ENCODE measurements at places on chromosomes 13 and 19.

- DNase-seq, result no peak
Observed at GRCh38 chr13:67367399-67367798, 137.3 kb upstream of the PCDH9 start.

DNA sequence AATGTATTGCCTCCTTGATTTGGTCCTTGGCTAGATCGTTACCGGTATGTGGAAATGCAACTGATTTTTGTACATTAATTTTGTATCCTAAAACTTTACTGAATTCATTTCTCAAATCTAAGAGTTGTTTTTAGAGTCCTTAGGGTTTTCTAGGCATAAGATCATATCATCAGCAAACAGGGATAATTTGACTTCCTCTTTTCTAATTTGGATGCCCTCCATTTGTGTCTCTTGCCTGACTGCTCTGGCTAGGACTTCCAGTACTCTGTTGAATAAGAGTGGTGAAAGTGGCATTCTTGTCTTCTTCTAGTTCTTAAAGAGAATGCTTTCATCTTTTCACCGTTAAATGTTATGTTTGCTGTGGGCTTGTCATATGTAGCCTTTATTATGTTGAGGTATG lies 12.0 kb upstream of the CYP2A13 start:
- no peak for DNase-seq

DNA sequence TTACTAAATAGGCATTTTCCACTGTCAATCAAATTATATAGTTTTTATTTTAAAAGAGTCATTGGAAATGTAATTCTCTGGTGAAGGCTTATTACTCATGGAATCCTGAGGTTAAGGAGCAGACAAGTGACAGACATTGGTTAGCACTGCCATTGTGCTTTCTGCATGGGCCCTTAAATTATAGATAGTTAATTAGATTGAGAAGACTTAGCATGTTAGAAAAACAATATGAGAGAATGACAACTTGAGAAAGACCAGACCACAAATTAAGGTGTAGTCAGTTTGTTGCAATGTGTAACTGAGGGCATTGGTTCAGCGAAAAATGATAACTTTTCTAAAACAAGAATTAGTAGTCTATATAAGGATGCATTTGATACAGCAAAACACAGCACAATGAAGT lies 195.5 kb downstream of the SLITRK6 start:
- no peak for DNase-seq

DNA sequence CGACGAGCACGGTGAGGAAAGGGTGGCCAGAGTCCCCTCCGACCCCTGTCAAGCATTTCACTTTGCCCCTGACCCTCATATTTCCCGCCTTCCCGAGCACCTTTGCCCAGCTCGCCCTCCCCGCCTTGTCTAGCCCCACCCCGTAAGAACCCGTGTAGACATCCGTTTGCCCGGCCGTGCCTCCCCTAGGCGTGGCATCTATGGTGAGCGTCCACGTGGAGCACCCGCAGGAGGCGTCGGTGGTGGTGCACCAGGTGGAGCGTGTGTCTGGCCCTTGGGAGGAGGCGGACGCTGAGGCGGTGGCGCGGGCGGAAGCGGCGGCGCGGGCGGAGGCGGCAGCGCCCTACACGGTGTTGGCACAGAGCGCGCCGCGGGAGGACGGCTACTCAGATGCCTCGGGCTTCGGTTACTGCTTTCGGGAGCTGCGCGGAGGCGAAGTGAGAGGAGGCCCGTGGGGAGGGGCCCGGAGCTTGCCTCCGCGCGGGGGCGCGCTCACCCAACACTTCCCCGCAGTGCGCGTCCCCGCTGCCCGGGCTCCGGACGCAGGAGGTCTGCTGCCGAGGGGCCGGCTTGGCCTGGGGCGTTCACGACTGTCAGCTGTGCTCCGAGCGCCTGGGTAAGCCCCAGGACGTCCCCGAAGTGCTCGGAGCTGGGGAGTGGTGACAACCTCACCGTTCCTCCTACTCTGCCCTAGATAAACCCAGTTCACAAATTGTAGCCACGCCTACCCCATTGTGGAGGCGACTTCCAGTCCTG lies 4.2 kb downstream of the LTBP4 start:
- DNase-seq, result no peak

- DNase-seq, result no peak
Observed at GRCh38 chr19:33100894-33101644, 20.1 kb downstream of the GPATCH1 start.

GRCh38 chr13:72643311-72643989 lies 84.0 kb downstream of the MZT1 start:
- no peak for DNase-seq

- no peak for DNase-seq
Observed at GRCh38 chr13:21336609-21337349, 122.3 kb downstream of the ZDHHC20 start.

DNA sequence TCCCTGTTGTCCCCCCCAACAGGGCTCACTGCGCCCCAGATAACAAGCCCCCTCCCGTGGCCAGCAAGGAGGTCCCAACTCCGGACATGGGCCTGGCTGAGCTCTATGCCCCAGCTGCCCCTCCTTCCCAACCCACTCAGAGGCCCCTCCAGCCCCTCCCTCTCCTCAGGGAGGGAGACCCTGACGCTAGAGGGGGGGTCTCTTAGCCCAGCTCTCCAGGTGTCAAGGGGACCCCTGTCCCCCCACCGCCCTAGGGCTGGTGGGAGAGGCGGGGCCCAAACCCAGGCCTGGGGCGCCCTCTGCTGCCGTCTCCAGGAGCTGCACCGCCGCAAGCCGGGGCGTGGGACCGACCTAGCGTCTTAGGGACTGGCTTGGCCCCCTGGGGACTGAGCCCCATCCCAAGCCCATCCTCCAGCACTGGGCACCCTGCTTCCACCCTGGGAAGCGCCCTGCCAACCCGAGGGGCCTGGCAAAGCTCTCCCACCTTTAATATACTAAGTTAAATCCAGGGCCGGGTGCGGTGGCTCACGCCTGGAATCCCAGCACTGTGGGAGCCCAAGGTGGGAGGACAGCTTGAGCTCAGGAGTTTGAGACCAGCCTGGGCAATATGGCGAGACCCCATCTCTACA lies 1.4 kb downstream of the GRIN3B start:
- no peak for DNase-seq

DNA sequence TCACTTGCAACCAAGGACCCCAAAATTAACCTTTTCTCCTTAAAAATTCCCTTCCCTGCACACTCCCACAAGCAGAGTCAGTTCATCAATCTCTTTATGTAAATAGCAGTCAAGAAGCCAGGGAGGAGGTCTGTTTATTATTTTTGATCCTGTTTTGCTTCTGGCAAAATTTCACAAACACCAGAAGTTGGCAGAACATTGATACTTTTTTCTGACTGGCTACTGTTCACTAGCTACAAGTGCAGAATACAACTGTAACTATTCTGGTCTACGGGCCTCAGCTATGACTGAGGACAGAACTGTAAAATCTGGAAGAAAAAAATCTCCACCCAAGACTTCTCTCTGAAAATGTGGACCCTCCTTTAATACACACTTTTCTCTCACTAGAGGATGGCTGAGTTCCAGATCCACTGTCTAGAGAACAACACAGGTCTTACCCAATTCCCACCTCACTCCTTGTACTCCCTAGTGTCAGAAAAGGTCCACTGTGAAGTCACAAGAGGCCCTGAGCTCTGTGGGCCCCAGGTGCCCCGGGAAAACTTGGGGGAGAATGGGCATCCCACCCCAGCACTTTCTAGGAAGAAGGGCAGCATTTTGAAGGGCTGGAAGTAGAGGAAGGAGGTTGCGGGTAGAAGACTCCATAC lies 14.5 kb downstream of the STARD13 start:
- no peak for DNase-seq

GRCh38 chr13:27405546-27406134 lies 18.8 kb upstream of the GTF3A start:
- DNase-seq, result no peak

DNA sequence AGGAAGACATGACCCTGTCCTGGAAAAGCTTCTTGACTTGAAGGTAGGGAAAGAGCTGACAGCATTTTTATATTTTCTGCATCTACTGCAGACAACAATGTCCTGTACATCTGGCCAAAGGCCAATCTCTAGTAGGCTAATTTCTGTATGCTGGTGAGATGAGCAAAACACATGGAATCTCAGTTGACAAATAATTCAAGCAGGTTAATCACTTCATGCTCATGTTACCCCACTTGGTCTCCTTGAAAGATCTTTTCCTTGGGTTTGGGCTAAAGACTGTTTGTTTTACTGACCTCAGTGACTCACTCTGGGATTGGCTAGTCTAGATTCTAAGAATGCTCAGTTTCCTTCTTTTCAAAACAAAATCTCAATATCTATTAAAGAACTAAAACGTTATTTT lies 298.8 kb downstream of the LMO7 start:
- no peak for DNase-seq

DNA sequence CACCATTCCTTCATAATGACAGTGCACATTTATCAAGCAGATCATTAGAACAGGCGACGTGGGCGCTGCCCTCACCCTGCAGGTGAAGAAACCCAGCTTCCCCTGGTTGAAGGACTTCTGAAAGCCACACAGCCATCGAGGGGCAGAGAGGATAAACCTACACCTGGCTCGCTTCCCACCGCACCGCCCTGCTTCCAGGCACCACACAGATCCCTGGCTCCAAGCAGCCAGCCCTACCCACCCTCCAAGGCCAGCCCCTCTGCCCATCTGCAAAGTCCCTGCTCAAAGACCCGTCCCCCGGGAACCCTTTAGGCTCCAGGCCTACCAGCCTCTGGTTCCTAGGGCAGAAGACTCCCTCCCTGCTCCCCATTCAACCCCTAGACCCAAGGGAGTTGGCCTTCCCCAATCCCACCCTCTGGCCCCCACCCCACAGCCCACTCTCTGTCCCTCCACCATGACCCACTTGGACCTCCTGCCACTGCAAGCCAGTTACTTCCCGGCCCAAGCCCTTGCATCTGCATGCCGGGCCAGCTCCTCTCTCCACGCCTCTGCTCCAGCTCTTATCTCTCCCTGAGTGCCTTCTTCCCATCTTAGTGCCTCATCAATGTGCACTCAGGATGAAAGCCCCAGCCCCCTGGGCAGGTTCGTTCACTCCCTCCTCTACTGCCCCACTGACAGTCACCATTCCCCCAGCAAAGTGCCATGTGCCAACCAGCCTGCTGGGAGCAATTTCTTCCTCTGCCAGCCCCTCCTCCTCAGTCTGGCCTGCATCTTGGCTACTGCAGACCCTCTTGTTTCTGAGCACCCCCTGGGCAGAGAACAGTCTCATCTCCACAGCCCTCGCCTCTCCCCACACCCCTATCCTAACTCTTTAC lies 28.0 kb downstream of the PEPD start:
- no peak for DNase-seq

DNA sequence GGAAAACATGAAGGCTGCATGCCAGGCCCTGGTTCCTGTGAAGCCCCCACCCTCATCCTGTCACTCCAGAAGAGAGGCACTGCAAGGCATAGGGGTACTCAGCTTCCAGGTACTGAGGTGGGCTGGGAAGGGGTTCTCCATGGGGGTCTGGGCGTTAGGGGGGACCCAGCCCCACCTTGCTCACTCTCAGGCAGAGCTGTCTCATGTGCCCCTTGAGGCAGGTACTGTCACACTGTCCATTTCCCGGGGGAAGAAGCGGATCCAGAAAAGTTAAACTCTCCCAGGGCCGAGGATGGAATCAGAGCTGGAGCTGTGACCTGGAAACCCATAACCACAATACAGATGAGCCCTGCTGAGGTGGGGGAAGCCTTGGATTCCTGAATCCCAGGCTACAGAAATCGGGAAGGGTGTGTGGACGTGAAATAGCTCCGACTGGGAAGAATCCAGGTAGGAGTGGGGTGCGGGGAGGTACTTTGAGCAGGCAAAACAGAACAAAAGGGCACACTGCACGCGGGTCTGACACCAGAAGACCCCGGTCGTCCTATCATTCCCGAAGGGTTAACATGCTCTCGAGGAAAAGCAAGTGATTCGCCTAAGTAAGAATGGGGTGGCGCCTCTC lies 540 bp upstream of the USE1 start:
- DNase-seq, result no peak
